CD4-positive, alpha-beta T cell treated with Interleukin-17A for 1 hour (primary cell): ENCODE measurements at places on chromosomes 3 and 15.

DNA sequence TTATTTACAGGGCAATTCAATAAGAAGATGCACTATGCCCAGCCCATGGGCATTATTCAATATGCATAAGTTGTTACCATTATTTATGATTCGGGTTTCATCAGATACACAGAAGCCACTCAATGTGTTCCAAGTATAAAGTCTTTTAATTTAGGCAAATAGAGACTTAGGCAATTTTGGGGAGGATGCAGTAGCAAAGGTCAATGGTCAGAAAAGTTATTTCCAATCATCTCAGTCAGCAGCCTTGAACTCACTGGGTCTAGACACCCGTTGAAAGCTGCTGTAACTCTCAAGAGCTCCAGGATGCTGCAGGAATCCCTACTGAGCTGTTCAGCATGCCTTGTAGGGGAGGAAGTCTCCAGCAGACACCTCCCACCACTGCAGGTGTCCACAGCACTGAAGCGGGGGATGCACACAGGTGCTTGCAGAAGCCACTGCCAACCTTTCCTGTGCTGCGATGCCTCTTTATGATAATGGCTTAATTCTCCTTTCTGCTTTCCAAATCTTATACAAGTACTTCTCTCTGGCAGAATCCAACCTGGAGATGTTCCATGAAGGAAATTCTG lies 155.0 kb upstream of the SUCLG2 start:
- no peak for DNase-seq

GRCh38 chr15:27601239-27601960 lies 497.7 kb downstream of the OCA2 start:
- no peak for DNase-seq

DNA sequence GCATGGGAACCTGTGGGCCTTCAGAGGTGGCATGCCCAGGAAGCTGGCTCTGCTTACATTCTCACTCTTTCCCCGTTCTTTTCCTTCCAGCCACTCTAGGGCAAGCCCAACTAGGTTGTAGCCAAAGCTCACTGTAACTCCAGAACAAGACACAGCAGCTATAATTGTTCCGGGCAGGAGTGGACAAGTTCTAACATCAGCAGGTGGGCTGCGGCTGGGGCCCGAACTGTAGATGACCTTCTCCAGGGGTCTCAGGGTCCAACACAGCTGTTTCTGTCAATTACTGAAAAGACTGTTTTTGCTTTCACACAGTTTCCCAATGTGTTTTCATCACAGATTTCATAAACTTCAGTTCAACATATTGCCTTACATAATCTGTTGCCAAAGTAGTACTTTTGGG lies 11.5 kb downstream of the RASGRP1 start:
- no peak for DNase-seq

- no peak for DNase-seq
Observed at GRCh38 chr3:161222662-161223061, 1.6 kb downstream of the NMD3 start.

- DNase-seq: no peak
Observed at GRCh38 chr3:179174316-179174715, 26.2 kb downstream of the PIK3CA start.

DNA sequence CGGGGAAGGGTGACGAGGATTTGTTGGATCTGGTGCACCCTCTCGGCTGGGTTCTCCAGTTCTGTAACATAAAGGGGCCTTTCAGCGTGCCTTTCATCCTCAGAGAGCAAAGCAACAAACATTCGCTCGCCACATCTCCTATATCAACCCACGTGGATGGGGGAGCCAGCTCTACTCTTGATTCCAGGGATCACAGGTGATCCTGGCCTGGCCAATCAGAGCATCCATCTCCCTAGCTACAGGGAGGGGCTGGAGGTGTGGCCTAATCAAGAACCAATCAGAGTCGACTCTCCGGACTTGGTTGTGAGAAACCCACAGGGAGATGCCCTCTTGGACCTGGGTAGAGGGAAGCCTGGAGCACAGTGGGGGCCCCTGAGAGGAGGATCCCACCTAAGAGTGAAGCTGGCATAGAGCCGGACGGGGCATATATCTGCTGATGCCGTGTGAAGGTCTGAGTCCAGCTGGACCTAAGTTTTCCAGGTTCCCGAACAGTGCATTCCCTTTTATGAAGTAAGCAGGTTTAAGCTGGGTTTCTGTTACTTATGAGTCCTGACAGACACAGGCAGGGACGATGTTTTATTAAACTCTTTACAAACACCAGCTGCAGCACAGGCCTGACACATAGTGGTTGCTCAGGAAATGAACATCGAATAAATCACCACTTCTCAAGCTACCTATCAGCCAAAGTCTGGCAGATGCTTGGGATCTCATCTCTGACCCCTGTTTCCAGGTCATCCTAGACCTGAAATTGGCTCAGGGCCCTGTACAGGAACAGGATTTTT lies 50.7 kb upstream of the RAD18 start:
- DNase-seq: no peak

DNA sequence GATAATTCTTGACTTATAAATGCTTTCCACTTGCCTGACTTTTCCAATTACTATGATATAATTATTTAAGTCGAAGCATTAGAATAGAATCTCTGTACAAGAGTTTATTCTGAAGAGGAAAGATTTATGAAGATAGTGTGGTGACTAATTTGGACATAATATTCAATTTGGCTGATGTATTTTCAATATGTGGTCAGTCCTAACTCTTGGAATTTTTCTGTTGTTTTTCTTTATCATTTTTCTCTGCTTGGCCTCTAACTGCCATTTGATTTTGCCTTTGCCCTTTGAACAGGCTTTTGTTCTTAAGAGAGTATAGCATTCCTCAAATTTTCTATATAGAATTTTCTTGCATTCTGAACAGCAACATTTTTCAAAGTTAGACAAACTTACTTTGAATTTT lies 2.6 kb upstream of the MDFIC2 start:
- no peak for DNase-seq
